ENCODE measurements at places on chromosomes 1 and 21.

GRCh38 chr1:51535006-51535592, 16.0 kb upstream of the EPS15 start:
- peak; percentile 21 for DNase-seq

DNA sequence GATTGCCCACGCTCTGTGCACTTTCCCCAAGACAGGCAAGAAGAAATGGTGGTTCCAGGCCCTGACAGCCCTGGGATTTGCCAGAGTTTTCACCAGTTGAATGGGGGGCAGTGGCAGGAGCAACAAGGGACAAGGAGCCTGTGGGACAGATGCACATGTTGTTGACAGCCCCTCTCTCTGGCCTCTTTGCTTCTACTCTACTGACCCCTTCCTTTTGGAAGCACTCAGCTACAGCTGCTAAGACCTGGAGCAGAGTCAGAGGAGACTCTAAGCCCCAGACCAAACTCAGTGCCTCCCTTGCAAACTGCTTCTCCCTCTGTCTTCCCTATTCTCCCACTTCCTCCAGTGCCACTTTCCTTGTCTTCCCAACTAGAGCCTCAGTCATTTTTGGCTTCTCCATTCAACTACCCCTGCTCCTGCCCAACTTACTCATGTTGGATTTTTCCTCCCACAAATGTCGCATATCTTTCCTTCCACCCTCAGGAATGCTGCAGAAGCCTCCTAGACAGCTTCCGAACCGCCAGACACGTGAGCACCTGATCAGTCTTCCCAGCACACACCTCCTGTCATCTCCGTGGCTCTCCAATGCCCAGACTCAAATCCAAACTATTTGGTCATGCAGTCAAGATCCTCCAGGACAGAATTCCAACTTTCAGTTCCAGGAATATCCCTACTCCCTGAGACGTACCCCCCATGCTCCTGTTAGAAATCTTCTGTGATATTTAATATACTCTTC, 9.1 kb downstream of the INKA2 start:
- DNase-seq = no peak

DNA sequence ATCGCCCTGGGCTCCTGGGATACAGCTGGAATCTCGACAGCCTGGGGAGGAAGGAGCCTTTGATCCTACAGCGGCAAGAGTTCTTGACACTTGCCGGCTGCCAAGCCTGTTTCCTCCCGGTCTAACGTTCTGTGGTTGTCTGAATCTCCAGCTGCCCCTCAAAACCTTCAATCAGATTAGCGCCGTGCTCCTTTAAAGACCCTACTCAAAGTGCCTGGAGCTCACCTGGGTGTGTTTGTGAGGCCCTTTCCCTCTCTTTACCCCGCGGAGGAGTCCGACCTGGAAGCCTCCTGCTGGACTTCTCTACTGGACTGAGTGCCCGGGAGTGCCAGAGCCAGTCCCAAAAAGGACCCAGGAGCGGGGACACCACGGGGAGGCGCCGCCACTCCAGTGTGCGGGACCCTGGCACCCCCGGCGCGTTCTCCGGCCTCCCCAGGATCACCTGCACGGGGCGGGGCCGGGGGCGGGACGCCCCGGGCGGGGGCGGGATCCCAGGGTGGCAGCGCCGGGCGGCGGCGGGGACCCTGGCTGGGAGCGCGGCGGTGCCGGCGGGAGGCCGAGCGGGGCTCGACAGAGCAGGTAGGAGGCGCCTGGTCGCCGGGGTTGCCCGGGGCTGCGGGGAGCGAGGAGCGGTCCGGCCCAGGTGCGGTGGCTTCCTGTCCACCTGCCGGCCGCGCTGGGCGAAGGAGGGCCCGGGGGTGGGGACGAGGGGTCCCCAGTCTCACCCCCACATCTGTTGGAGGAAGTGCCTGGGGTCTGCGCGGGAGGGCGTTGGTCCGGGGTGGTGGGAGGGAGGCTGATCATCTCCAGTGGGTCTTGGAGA, at the start of gene NCMAP:
NCMAP (plus strand) TSS at position 497 of the 823 bp plus-strand sequence. CDS start 39,344 bp downstream, outside the sequence.
- DNase-seq = no peak

- no peak for DNase-seq
Observed at GRCh38 chr1:225366552-225366951, 61.3 kb downstream of the LBR start.

DNA sequence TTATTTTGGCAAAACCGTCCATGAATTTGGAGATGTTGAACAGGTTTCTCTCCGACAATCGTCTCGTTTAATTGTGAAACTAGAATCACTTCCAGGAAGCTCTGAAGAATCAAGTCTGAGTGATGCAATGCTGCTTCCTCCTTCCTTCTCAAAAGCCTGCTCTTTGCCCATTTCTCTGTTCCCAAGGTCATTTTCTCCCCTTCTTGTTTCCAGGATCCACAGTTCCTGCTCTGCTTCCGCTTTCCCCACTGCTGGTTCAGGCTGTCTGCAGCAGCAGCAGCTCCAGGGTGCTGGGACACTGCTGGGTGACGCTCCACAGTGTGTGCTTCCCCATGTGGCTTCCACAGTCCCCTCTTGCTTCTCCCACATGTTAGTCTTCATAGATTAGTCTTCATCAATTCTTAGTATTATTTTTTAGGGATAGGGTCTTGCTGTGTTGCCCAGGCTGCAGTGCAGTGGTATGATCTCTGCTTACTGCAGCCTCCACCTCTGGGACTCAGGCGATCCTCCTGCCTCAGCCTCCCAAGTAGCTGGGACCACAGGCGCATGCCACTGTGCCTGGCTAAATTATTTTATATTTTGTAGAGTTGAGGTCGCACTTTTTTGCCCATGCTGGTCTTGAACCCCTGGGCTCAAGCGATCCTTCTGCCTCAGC, 156.2 kb downstream of the DYRK1A start:
- DNase-seq = no peak

GRCh38 chr1:7975212-7975865, 13.8 kb downstream of the PARK7 start:
- DNase-seq = peak; percentile 74

GRCh38 chr1:47865881-47866535, 131.2 kb downstream of the TRABD2B start:
- no peak for DNase-seq

- DNase-seq = no peak
Observed at GRCh38 chr1:52693843-52694242, 4.3 kb downstream of the COA7 start.

GRCh38 chr1:91691525-91691924, 190.9 kb downstream of the CDC7 start:
- no peak for DNase-seq

GRCh38 chr1:201374364-201374763, 3.1 kb downstream of the TNNT2 start:
- DNase-seq = no peak

DNA sequence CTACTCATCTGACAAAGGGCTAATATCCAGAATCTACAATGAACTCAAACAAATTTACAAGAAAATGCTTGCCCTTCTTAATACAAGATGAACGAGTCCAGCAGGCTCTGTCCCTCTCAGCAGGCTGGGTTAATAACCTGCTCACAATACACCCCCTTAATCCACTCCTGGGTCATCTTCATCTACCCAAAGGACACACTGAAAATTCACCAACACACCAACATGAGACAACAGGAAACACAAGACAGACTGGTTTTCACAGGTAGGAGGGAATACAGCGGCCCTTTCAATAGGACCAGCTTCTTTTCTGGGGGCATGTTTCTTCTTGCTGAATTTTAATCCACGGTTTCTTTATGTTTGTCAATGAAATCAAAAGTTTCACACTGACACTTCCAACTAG, 44.6 kb downstream of the SUSD4 start:
- DNase-seq = no peak

GRCh38 chr21:24032709-24033232, 1574.5 kb downstream of the MRPL39 start:
- no peak for DNase-seq

- no peak for DNase-seq
Observed at GRCh38 chr1:53585565-53585964, 126.4 kb downstream of the DMRTB1 start.

DNA sequence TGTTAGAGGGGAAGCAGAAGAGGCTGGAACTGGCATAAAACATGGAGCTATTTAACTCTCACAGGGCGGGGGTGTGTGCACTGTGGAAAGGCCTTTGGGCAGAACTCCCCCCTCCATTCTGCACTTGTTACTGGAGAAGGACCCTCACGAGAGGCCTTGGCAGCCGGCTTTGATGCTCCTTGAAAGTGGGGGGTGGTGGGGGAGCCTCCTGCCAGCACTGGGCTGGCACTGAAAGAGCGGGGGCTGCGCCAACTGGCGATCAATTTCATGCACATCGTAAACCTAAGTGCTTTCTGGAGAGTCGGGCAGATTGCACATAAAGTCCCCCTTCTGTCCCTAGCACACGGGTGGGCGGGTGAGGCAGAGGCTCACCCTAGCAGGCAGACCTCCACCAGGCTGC, 28.9 kb downstream of the FOXO6 start:
- DNase-seq = no peak

DNA sequence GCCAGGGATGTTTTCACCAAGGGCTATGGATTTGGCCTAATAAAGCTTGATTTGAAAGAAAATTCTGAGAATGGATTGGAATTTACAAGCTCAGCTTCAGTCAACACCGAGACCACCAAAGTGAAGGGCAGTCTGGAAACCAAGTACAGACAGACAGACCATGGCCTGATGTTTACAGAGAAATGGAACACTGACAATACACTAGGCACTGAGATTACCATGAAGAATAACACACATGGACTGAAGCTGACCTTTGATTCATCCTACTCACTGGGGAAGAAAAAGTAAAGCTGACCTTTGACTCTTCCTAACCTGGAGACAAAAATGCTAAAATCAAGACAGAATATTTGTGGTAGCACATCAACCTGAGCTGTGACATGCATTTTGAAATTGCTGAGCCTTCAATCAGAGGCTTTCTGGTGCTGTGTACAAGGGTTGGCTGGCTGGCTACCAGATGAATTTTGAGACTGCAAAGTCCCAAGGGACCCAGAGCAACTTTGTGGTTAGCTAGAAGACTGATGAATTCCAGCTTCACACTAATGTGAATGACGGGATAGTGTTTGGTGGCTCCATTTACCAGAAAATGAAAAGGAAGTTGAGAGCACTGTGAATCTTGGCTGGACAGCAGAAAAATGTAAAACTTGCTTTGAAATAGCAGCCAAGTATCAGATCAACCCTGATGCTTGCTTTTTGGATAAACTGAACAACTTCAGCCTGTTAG, 190.4 kb upstream of the KCTD3 start:
- no peak for DNase-seq

DNA sequence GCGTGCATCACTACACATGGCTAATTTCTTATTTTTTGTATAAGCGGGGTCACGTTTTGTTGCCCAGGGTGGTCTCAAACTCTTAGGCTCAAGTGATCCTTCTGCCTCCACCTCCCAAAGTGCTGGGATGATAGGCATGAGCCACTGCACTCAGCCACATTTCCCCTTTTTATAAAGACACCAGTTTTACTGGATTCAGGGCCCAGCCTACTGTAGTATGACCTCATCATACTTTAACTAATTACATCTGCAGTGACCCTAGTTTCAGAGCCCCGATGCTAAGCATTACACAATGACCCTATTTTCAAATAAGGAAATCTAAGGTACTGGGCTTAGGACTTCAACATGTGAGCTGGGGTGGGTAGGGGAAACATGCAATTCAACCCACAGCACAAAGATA, 31.8 kb upstream of the ENAH start:
- no peak for DNase-seq

GRCh38 chr21:42120903-42121535, 49.9 kb downstream of the UMODL1 start:
- no peak for DNase-seq

DNA sequence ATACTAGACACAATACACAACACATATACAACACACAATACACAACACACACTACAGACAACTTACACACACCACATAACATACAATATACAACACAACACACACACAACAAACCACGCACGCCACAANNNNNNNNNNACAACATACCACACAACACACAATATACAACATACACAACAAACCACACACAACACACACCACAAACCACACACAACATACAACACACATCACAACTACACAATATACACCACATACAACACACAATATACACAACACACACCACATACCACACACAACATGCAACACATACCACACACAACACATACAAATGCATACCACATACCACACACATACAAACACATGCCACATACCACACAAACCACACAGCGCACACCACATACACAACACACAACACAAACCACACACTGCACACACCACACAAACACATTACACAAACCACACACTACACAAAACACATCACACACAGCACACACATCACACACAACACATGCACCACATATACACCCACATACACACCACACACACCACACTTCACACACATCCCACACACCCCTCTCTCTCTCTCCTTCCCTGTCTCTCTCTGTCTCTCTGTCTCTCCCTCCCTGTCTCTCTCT, 108.3 kb downstream of the ETS2 start:
- DNase-seq = no peak

DNA sequence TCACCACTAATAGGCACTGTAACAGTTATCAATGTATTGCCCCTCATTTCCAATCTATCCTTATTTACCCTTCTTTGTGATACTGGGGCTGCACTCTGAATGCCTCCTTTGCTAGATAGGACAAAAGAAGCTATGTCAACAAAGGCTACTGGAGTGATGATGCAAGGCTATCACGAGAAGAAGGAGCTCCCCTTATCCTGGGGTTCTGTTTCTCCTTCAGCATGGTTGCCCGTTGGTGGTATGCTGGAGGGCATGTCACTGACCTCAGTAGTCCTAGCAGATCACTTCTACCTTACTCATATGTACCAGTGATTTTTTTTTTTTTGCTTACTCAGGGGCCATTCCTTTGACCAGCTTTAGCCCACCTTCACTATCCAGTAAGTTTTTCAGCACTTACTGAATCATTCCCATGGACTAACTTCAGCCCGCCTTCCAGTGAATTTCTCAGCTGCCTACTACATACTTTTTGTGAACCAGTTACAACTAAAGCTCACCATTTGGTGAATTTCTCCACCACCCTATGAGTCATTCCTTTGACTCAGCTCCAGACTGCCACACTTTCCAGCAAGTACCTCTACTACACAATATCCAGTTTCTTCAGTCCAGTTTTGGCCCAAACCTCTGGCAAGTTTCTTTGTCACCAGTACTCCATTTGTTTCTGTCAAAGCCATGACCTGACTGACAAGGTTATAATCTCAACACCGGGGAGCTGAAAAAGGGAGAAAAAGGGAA, 944.5 kb downstream of the KCNT2 start:
- DNase-seq = no peak

GRCh38 chr1:89739844-89740216, 81.0 kb upstream of the LRRC8D start:
- no peak for DNase-seq

GRCh38 chr1:197677752-197678295, 97.5 kb downstream of the DENND1B start:
- DNase-seq = no peak

- no peak for DNase-seq
Observed at GRCh38 chr1:3078871-3079270, 9.9 kb downstream of the PRDM16 start.

DNA sequence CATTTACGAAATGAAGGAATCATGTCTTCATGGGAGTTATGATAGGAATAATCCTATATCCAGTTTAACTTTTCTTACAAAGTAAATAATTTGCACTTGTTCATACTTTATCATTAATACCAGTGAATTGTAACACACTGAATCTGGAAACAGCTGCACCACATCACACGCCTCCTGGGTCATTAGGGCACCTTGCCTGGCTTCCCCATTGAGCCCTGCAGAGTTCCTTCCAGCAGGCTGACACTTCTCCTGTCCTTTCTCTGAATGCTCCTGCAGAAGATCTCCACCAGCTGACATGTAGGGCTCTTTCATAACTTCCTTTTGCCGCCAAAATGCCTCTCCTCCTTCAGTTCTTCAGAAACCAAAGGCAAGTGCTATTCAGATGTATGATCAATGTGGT, 201.1 kb downstream of the DAB1 start:
- no peak for DNase-seq

- DNase-seq = no peak
Observed at GRCh38 chr1:26861286-26861701, 1.7 kb upstream of the SFN start.

Data from neuronal stem cell (in vitro differentiated cells).